NCI-H226 (cell line): ENCODE measurements at places on chromosomes 1 and 21.

- DNase-seq: no peak
Measured at GRCh38 chr1:145986551-145986950, 9.8 kb downstream of the TXNIP start.

DNA sequence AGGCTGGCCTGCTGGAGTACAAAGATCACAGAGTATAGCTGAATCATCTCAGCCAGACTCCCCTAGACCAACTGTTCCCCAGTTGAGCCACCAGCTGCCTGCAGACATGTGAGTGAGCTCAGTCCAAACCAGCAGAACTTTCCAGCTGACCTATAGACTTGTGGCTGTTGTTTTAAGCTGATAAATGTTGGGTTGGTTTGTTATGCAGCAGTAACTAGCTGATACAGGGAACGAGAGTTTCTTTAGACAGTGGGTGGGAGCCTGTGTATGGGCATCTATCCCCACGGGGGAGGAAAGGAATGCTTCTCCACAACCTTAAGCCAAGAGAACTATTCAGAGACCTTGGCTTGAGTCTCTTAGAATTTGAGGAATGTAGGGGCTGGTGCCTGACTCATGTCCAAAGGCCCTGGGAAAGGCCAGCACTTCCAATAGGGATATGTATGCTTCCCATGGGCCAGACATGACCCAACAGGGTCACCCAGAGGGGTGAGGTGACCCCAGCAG, 30.1 kb downstream of the SLC1A7 start:
- peak; percentile 93 for DNase-seq

- DNase-seq: no peak
Measured at GRCh38 chr1:97820470-97821188, 100.2 kb downstream of the DPYD start.

DNA sequence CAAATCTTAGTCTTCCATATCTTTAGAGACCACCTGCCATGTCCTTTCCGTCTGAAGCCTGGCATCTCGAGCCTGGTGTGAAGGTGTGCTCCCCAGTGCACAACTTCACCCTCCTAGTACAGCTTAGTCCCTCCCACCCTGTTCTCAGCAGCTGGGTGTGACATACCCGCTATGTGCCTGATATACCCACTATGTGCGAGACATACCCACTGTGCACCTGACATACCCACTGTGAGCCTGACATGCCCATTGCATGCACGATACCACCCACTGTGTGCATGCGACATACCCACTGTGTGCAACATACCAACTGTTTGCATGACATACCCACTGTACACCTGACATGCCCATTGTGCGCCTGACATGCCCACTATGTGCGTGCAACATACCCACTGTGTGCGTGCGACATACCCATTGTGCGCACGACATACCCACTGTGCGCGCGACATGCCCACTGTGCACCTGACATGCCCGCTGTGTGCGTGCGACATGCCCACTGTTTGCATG, 3.0 kb upstream of the RRP1 start:
- DNase-seq: no peak

- no peak for DNase-seq
Measured at GRCh38 chr1:66556161-66556611, 22.2 kb downstream of the SGIP1 start.

- no peak for DNase-seq
Measured at GRCh38 chr1:55054396-55054795, 15.0 kb downstream of the PCSK9 start.

GRCh38 chr1:20551161-20551560, 1.2 kb upstream of the FAM43B start:
- no peak for DNase-seq

- DNase-seq: no peak
Measured at GRCh38 chr1:196890668-196891067, 2.8 kb downstream of the CFHR4 start.

DNA sequence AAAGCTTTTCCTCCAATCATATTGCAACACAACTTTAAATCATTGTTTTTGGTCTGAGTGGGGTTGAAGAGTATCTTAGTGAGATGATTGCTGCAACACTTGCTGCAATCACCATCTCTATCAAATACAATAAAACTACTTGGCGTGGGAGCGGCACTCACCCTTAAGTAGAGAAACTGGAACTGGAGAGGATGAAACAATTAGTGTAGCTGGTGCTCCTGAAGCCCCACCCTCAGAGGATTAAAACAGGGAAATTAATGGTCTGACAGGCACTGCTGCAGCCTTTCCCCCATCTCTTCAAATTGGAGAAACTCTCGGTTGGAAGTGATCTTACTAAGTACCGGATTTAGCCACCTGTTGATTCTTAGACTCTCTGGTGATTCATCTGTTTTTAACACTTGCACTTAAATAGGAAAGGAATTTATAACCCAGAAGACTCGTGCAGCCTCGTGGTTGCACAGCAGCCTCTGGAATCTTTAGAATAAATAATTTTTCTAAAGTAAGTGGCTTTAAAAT, 80.5 kb upstream of the KIF26B start:
- DNase-seq: peak; percentile 33

DNA sequence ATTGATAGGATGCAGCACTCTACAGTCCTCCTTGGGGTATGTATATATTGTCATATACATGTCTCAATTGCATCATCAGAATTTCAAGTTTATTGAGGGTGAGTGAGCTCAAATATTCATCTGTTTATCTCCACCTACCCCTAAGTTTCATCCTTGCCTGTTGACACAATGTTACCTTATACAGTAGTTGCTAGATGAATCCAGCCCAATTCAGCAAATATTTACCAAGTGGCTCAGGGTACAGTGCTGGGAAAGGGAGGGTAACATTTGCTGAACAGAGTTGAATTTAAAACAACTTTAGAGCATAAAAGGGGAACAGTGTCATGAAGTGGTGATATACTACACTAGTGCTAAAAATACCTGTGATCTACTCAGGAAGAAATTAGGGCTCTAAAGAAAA, 14.4 kb downstream of the ELAVL4 start:
- no peak for DNase-seq

DNA sequence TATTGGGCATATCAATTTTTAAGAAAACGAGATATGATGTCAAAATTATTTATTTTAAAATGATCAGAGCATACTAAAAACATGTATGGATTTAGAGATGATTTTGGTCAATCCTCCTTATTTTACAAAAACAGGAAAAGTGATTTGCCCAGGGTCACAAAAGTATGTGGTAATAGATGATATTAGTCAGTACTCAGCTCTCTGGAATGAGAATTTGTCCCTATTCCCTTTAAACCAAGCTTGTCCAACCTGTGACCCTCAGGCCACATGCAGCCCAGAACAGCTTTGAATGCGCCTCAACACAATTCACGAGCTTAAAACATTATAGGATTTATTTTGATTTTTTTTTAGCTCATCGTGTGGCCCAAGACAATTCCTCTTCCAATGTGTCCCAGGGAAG, 104.7 kb downstream of the AKT3 start:
- DNase-seq: no peak

DNA sequence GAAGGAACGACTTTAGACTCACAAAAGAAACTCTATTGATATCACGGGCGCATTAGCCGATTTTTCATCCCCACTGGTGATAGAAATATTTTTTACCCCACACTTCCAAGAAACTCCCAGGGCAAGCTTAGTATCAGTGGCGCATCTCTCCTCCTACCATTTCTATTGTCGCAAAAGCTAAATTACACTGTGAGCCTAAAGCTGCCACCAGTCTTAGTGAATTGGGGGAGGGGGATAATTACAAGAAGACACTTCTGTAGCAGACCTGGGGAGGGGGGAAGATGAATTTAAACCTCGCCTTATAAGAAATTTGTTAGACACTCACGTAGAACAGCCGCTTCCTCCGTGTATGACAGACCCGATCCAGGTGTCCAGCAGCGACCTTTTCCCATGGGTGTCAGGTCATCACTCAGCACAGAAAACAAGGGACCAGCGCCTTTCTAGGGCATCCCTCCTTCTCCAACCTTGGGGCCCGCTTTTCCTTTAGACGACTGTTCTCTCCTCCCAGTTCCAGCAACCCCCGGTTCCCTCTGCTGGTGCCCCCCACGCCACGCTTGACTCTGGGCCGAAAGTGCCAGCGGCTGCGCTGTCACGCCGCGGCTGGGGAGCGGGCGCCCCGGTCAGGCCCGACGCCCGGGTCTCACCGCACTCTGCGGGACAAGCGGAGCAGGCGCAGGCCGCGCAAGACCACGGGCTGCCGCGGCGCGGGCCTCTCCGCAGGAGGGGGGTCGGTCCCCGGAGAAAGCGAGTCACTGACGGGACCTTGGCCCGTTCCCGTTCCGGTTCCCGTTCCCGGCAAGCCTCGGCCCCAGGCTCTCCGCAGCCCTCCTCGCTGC, 821 bp downstream of the PHC2 start:
- DNase-seq: no peak

- no peak for DNase-seq
Measured at GRCh38 chr1:221045842-221046831, 166.9 kb downstream of the HLX start.

GRCh38 chr1:228095161-228095560, 8.0 kb downstream of the C1orf35 start:
- DNase-seq: no peak

DNA sequence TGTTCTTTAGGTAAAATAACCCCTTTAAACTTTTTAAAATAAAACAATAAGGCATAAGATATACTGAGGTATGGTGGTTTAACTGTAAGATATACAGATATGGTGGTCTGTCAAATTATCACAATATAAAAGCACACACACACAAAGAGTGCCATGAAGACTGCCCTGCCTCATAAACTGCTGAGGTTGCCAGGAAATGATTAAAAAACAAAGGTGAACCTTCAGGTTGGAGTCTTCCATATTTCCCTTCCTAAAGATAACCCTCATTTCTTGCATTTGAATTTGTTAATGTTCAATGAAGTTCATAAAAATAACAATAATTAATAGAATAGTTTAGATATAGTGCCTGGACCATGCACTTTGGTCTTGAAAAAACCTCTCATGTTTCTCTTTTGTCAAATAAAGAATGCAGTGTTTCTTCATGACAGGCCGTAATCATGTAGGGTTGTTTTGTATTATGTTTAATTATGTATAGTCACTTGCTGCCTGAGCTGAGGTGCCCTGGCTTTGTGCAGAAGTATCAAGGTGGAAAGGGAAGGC, 123.6 kb upstream of the B3GALT2 start:
- DNase-seq: no peak

DNA sequence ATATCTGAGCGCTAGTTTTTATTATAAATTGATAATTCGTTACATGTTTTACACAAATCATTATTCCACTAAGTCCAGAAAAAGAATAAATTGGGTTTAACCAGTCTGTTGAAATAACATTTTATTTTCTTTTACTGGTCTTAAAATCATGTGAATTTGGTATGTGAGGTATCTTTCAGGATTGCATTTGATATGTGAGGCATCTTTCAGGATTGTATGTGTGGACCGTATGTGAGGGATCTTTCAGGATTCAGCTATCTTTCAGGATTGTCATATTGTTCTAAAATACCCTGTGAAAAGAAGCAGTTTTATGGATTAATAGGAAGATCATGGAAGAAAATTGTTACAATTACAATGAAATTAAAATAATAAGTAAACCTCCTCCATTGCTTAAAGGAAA, 42.9 kb downstream of the USP25 start:
- no peak for DNase-seq

DNA sequence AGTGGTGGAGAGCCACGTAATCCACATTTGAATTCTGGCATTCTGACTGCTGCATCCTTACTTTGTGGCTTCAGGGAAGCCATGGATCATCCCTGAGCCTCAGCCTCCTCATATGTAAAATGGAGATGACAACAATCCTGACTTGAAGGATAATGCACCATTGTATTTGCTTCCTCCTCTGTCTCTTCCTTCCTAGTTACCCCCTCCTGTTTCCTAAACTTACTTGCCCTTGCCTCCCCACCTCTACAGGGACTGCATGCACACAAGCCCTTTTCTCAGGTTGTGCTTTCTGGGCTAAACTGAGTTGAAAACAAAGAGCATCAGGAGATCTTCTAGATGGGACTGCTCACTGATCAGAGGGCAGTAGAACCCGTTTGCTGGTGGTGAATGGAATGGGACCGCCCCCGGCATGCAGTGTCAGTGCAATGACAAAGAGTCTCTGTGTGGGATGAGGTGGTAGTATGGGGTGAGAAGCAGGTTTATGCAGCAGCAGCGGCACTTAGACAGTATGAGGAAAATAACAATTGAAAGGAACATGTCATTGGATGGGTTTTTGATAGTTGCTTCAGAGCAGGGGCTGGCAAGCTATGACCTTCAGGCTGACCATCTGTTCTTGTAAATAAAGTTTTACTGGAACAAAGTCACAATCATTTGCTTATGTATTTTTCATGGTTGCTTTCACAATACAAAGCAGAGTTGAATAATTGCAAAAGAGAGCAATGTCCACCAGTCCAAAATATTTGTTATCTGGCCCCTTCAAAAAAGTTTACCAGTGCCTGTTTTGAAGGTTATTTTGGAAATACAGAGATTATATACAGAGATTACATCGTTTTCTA, 6.1 kb upstream of the ADAMTS1 start:
- DNase-seq: no peak

DNA sequence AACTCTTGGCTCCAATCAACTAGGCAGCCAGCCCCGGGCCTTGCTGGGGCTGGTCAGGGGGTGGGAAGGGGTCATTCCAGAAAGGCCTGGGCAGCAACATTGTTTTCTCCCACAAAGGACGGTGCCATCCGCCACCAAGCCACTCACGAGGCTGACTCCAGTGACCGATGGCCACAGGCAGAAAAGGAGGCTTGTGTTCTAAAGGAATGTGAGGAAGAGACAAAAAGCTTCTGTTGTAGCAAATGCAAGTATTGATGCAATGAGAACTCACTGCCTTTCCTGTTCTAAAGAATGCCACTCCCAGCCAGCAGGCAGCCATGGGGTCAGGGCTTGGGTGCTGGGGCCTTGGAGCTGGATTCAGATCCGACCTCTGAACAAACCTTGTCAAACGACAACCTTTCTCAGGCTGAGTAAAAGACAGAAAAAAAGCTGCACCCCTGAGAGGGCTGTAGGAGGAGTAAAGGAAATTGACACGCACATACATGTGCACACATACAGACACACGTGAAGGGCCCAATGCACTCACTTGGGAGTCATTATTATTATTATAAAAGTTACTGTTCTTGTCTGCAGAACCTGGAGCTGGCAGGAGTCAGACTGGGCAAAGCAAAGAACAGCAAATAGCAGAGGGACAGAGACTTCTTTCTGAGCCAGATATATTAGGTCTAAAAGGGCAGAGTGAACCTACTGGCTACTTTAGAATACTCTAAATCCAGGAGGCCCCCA, 13.9 kb upstream of the PRMT2 start:
- no peak for DNase-seq

DNA sequence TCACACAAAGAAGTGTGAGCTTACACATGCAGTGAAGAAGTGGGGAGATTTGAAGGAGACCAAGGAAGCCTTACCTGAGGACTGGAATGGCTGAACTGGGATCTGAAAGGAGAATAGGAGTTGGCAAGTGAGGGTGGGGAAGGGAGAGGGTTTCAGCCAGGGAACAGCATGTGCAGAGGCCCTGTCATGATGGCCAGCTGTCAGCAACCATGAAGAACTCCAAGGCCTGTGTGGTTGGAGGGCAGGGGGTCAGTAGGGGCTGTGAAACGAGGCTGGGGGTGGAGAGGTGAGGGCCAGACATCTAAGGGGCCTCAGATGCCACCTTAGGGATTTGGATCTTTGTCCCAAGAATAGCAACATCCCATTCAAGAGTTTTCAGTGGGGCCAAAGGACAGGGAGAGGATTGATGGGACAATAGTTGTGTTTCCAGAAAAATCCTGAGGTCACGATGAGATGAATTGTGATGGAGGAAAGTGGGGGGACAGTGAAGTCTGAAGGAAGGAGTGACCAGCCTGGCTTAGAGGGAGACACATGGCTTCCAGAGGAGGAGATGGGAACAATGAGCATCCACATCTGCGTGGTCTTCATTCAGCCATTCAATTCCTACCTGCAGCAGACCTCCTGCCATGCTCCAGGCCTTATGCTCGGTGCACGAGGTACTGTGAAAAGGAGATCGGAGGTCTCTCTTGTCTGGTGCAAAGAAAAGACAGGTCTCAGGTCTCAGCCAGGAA, 187.6 kb downstream of the MATN1 start:
- DNase-seq: no peak
